Renal pelvis (tissue), 12 donors: ENCODE measurements at places on chromosomes 5 and 9.

GRCh38 chr9:121685795-121686377 lies 34.5 kb downstream of the DAB2IP start:
- no peak for DNase-seq

- DNase-seq: no peak
Observed at GRCh38 chr9:71349218-71349617, 227.8 kb upstream of the TRPM3 start.

DNA sequence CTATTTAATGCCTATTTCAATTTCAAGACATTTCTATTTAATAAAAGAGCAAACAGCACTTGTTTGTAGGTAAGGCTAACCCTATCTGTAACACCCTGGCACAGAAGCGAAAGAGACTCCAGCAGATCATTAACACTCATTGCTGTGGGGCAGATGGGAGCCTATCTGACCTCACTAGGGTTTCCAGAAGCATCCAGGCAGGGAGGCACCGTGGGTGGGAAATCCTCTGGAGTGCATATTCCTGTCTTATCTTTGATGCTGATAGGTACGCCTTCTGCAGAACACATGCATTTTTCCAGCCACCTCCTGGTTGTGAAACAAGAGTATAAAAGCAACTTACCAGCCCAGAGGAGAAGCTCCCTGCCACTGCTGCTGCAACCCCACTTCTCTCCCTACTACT lies 233.7 kb downstream of the GLIS3 start:
- DNase-seq: no peak

DNA sequence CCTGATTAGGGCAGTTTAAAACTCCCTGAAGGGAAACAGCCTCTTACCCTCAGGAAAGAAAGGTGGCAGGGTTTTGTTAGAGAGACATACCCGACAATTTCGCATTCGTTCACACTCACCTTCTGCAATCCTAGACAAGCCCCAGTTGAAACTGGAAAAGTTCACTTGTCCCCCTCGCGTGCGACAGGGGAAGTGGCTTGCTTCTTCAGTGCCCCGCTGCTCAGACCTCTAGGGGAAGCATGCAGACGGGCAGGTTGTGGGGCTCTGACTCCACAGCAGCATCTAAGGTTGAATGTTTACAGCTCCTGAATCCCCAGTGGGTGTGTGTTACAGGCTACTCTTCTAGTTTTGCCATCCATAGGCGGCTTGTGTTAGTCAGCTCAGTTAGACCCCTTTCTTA lies 575.7 kb upstream of the ACO1 start:
- DNase-seq: no peak

DNA sequence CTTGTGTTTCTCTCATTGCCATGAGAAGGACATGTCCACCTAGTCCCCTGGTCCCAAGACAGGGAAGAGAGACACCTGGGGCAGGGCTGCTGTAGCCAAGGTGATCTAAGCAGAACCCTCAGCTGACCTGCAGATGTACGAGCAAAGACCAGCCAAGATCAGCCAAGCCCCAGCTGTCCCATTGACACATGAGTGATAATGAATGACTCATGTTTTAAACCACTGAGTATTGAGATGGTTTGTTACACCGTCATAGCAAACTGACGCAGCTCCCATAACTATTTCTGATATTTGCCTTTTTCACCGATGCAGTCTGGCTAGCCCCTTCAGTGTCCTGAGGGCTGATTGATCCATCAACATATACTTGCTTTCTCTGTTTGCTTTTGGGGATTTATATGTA lies 6.7 kb downstream of the OR1K1 start:
- no peak for DNase-seq

GRCh38 chr9:77891128-77891800 lies 140.3 kb downstream of the GNAQ start:
- no peak for DNase-seq

DNA sequence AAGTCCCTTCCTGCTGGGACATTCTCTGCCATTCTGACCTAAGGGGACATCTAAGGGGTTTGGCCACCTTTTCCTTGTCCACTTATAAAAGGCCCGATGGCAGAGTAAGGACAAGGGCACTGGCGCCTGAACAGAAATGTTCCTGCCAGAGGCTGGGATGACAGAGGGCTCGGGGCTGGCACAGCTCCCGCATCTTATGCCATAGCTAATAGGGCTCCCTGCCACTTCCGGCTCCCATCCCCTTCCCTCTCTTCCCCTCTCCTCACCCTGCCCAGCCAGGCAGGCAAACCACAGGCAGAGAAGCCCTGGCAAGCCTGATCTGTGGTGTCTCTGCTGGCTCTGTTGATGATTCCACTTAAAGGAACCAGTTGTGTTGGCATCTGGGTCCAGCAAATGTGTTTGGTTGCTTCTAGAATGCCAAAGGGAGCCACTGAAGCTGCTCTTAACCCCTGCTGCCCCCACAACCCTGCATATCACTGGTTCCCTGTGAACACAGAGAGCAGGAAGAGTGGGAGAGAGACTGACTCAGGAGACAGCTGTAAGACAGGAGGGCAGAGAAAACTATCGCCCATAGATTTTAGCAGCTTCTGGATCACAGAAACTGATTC lies 18.4 kb upstream of the ADRA1B start:
- DNase-seq: no peak

DNA sequence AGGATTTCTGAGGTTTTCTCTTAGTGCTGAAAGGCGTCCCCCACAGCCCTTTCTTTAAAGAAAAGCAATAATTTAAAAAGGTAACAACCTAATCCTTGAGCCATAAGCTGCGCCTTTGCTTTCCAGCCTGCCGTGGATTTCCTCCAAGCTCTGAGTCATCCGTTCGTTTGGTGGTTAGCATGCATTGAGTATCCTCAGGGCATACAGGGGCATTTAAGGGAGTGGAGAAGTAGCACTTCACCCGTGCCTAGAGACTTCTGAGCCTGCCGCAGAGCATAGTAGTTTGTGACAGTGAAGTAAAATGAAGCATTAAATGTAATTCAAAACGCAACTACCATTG lies 892 bp upstream of the TNC start:
- peak; percentile 63 for DNase-seq

GRCh38 chr5:125269926-125270325 lies 523.5 kb upstream of the ZNF608 start:
- peak; percentile 43 for DNase-seq

GRCh38 chr5:149001162-149001561 lies 61.7 kb downstream of the SH3TC2 start:
- DNase-seq: no peak

- no peak for DNase-seq
Observed at GRCh38 chr5:17355586-17356346, 138.3 kb downstream of the BASP1 start.

DNA sequence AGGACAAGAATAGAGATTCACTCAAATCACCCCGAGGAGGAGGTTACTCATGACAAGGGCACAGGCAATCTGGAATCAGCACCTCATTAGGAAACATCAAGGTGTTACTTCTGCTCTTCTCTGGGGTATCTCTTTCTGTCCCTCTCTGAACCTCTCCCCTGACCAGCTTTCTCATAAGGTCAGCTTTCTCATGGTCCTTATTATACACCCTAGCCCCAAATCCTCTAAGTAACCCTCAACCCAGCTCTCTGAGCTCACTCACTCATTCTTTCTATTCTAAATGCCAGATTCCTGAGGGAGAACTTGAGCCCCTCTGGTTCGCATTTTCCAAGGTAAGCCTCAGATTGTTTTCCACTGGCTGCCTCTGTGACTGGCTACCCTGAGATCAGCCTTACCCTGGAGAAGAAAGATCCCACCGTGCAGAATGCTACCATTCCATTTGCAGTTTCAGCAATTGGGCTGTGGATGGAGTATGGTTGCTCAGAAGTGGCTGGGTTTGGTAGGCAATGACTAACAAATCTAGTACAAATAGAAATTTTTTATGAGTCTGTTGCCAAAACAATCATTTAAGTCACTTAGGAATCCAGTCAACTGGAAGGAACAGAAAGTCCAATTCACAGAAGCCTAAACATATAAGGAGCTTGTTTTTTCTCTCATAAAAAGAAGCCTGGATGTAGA lies 9.0 kb upstream of the TIMD4 start:
- DNase-seq: no peak

- DNase-seq: no peak
Observed at GRCh38 chr5:136656811-136657210, 291.5 kb upstream of the TRPC7 start.

DNA sequence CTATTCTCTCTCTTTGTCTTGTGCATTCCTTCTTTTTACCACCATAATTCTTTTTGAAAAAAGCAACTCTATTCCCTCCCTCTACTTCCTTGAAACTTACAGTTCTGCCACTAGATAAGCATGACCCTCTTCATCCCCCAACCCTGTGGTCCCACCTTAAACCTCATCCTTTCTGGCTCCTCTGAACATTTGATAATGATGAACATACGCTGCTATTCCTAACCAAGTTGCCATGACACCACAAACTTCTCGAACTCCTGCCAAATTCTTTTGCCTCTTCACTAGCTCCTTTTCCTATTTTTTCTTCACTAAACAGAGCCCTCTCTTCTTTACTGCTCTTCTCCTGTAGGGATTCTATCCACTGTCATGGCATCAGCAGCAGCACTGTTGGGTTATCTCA lies 57.1 kb downstream of the MOCS2 start:
- DNase-seq: no peak

DNA sequence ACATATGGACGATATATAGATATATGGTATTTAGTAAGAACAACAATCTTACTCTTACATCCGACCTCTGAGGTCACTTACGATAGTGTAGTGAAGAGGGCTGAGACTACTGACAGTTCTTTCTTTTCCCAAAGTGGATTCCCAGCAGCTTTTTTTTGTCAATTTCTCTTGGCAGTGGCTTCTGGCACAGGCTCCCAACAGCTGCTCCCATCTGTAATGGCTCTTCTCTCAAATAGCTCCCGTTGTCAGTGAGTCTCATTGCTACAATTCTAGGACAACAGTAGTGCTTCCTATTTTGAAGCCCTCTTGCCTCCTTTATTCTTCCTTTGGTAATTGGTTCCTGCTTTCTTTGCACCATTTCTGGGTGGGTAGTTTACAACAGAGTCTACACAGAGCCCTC lies 68.4 kb downstream of the SLC25A46 start:
- DNase-seq: peak; percentile 44

DNA sequence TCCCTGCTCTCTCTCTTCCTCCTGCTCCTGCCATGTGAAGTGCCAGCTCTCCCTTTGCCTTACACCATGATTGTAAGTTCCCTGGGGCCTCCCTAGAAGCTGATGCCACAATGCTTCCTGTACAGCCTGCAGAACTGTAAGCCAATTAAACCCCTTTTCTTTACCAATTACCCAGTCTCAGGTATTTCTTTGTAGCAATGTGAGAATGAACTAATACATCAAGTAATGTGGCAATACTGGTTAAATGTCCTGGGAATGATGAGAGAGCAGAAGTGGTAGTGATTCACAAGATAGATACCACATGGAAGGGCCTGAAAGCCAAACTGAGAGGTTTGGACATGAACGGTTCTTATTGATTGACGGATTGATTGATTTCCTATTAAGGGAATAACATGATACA lies 62.6 kb upstream of the IL12B start:
- no peak for DNase-seq

DNA sequence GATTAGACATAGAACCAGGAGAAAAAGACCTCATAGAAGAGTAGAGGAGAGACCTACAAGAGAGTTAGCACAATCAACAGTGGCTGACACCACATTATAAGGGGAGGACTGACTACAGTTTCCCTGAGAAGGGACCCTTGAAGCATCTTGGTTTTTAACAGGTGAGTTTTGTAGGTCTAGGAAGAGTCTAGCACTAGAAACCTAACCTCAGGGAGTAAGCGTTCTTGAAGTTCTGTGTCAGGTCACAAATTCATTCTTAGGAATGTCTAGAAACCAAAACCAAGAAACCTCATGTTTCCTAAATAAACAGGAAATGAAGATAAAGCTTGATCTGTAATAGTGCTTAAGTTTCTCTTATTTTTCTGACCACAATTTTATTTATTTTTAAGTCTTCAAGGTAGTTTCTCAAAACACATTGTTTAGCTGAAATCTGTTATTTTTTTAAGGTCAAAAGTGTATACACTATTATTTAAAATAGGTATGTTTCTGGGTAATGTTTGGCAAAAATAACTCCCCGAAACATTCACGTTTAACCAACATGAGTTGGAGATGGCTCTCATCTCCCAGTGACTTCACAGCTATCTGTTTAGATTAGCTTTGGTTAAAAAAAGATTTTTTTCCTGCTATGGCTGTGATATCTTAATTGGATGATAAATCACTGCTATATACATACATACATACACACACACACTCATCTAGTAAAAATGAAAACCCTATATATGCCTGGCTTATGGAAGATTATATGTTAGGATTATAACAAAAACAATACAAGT lies 37.1 kb downstream of the MAP3K1 start:
- DNase-seq: no peak

- no peak for DNase-seq
Observed at GRCh38 chr5:72074251-72074650, 33.0 kb upstream of the MAP1B start.

- no peak for DNase-seq
Observed at GRCh38 chr5:154782326-154782725, 27.1 kb downstream of the LARP1 start.

DNA sequence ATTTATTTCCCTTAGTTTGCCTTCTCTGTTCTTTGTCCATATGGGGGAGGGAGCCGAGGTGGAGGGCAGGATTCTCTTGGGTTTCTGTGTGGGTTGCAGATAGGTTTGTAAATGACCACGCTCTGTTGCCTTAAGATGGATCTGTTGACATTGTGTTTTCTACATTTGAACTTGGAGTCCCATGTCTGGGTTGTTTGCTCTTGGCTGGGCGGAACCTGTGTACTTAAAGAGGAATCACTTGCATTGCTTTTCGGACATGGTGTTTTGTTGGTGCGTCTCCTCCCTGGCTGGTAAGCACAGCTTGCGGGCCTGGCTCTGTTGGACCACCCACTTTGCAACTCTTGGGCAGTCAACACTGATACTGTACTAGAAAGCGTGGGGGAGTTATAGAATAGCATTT lies 45.9 kb downstream of the EHMT1 start:
- no peak for DNase-seq

- DNase-seq: no peak
Observed at GRCh38 chr5:32165597-32165996, 8.5 kb downstream of the GOLPH3 start.

GRCh38 chr9:83061990-83062650 lies 822 bp downstream of the RASEF start:
- DNase-seq: peak; percentile 57

DNA sequence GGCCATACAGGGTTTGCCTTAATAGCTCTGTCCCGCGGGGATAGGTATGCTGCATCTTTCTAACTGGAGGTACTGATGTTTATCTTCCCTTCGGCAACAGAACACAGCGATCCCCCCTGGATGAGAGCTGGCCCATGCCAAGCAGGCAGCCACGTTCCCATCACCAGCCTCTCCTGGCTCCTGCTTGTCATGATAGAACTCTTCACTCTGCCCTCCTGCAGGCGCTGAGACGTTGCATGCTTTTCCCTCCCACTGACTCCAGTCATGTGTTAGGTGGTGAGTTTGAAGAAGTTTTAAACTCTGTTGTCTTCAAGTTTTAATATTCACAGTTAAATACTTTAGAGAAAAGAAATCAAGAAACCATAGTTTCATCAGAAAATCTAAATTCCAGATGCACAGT lies 60.0 kb downstream of the MED27 start:
- no peak for DNase-seq

GRCh38 chr5:169350759-169351240 lies 49.9 kb upstream of the SLIT3 start:
- DNase-seq: no peak

- DNase-seq: no peak
Observed at GRCh38 chr5:132655821-132656773, 1.9 kb upstream of the IL13 start.
